ENCODE measurements at places on chromosomes 16 and 17. TPM values are rescaled to one million over a fixed set of nuclear protein-coding genes. Genes with fewer than 3 reads are reported as not detected.

The JUP gene
- total RNA-seq: 367 TPM

The TUBG1 gene
- 129 TPM for total RNA-seq

The SPEM2 gene
- not detected for total RNA-seq

The VMO1 gene
- total RNA-seq: 0.74 TPM

The LRRC36 gene
- not detected for total RNA-seq

The GP1BA gene
- not detected for total RNA-seq

The CCL1 gene
- not detected for total RNA-seq

The PRR11 gene
- 74.1 TPM for total RNA-seq

The ZNF629 gene
- total RNA-seq: 15.9 TPM

The P2RX1 gene
- not detected for total RNA-seq

The PPM1E gene
- total RNA-seq: 0.07 TPM

The CCL5 gene
- total RNA-seq: not detected

The MT1A gene
- not detected for total RNA-seq

The GNAO1 gene
- 0.07 TPM for total RNA-seq

Data from foreskin keratinocyte (primary cell).